ENCODE measurements at places on chromosomes 1 and 21. TPM values are rescaled to one million over a fixed set of nuclear protein-coding genes. Genes with fewer than 3 reads are reported as not detected.

DNA sequence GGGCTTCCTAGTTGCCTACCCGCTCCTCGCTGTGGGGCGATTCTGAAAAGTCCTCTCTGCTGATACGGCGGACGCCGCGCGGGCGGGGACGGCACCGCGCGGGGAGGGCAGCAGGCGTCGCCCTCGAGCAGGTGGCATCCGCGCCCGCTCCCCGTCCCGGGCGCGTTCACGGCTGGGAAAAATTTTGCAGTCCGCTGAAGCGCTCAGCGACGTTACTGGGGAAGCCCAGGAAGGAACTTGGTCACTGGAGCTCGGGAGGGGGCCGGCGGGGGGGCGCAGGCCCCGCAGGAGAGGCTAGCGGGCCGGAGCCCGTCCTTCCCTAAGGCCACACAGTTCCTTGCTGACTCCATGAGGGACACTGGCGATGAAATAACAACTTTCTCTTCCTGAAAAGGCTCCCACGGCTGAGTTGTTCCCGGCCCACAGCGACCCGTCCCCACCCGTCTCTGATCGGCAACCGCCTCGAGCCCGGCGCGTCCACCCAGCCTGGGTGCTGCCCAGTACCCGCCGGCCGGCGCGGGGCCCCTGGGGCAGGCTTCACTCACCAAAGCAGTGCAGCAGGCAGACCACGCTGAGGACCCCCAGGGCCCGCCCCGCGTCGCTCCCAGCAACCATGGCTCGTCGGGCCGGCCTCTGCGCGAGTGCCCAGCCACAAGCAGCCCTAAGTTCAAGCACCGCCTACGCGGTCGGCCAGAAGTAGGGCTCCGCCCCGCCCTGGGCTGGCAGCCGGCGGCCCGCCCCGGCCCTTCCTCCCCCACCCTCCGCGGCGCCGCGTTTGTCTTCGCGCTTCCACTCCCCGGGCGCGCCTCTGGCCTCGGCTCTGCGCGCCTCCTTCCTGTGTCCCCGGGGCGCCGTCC lies at the start of gene CD58:
Gene CD58 (minus strand): TSS at position 669 of the 857 bp plus-strand sequence. CDS start 54 bp downstream, at position 615.
- peak; percentile 95 for DNase-seq

DNA sequence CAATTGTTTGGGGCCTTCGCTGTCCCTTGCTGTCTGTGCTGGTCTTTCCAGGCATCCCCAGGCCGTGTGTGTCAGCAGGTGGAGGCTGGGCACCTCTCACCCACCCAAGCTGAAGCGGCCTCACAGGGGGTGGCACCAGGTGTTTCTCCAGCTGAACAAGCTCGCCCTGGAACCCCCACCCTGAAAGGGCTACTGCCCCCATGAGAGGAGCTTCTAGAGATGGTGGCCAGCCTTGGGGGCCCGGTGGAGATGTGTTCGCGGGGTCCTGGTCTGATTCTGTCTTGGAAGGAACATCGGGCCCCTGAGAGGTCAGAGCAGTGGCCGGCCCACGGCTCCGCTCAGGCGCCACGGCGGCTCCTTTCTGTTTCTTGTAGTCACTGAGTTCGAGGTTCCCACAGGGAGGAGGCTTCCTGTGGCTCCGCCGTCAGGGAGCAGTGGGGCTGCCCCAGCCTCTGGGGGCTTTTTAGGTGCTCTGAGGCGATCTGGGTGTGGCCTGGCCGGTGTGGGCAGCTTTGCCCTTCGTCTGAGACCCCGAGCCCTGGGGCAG lies 46.9 kb downstream of the SKI start:
- no peak for DNase-seq

- DNase-seq = no peak
Observed at GRCh38 chr1:74324684-74325448, 89.7 kb downstream of the TNNI3K start.

DNA sequence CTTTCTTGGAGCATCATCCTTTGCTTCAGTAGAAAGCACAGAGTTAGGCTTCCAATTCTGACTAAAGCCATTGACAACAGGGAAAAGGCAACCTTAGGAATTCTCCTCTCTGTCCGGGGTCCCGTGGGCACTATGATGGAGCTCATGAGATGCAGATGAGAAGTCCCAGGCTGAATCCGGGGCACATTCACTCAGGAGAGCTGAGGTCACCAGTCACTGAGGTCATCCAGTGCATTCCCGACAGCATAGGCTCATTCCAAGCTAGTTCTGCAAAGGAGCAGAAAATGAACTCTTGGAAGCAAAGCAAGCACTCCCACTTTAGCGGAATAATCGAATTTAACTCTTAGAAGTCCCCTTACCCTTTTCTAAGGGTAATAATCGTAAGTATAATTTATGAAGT lies 6.8 kb downstream of the CR1 start:
- DNase-seq = no peak

GRCh38 chr1:39091845-39092645 lies 65.9 kb downstream of the NDUFS5 start:
- peak; percentile 76 for DNase-seq

GRCh38 chr1:38092256-38092655 lies 45.7 kb upstream of the POU3F1 start:
- no peak for DNase-seq

GRCh38 chr1:235843461-235843961 lies 23.2 kb downstream of the LYST start:
- DNase-seq = no peak

DNA sequence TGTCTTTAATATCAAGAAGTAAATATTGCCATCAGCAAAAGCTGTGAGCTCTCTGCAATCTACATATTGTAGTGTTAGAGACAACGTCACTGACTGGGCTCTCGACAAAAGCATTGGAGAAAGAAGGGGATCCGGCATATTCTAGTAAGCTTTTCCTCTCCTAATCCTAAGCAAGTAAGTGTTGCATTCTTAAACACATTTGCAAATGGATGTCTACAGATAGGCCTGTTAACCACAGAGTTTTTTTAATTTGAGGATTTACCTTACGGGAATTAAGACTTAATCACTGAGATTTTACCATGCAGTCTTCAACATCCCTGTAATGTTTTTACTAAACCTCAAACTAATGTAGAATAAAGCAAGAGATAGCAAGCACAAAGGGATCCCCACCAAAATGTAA lies 426.5 kb upstream of the CAMK1G start:
- DNase-seq = no peak

DNA sequence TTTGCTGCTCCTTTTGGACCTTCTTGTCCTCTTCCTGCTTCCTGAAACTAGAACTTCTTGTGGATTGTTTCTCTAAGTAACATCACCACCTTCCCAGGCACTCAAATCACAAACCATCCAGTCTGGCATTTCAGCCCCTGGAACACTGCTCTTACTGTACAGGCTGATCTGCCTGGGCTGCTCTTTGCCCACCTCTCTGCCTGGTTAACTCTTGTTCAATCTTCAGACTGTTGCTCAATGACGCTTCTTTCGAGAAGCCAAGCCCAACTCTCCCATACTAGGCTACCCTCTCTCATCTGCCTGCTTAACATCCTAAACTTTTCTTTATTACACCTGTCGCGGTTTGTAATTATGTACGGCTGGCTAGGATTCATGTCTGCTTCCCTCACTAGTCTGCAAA lies 657 bp downstream of the DIO1 start:
- no peak for DNase-seq

- peak; percentile 62 for DNase-seq
Observed at GRCh38 chr21:45542667-45543370, 579 bp upstream of the SLC19A1 start.

- peak; percentile 43 for DNase-seq
Observed at GRCh38 chr1:98276514-98276913, 355.7 kb upstream of the DPYD start.

GRCh38 chr1:162663589-162664106 lies 31.4 kb downstream of the DDR2 start:
- peak; percentile 55 for DNase-seq

GRCh38 chr1:48263041-48263440 lies 40.5 kb downstream of the SLC5A9 start:
- no peak for DNase-seq

- DNase-seq = peak; percentile 34
Observed at GRCh38 chr1:30414086-30414850, 309.1 kb downstream of the MATN1 start.

GRCh38 chr1:86846164-86846647 lies 67.7 kb downstream of the SELENOF start:
- no peak for DNase-seq

- peak; percentile 43 for DNase-seq
Observed at GRCh38 chr1:94677714-94678113, 136.2 kb upstream of the F3 start.

- peak; percentile 60 for DNase-seq
Observed at GRCh38 chr1:46341222-46342083, 846 bp downstream of the NSUN4 start.

DNA sequence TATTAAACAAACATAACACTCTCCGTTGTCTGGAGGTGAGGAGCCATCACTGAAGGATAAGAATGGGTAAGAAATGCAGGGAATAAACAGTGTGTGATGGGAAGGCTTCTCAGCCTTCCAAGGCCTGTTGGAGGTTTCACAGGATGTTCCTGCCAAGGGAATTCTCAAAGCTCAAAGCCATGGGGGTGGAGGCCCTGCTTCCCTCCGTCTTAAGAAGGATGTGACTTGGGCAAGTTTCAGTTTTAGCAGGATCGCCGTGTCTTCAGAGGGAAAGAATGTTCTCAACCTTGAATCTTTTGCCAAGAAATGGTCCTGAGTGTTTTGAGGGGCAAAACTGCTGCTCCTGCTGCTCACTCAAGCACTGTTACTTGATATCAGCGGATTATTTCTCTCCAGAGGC lies 41.7 kb upstream of the IL20 start:
- no peak for DNase-seq

- no peak for DNase-seq
Observed at GRCh38 chr1:89980605-89981004, 14.3 kb upstream of the ZNF326 start.

DNA sequence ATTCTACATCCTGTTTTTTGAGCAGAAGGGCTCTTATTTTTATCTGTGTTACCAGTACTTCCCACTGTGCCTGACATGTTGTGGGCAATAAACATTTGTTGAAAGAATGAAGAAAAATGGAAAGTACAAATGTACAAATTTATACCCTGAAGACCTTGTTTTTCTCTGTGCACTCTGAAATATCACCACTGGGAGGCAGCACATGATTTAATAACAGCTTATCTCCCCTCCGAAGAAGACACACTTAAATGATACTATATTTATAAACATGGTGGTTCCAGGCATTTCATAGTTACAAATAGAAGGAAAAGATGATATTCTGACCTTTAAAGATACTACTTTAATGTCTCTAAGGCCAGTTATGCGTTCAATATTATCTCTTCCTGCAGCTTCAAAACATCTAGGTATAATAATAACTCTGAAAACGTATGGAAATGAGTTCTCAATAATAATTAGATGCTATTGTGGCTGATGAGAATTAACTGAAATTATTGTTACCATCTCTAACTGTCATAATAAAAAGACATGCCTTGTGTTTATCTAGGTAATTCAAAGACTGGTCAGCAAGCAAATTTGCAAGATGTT lies 12.8 kb downstream of the DYNLT5 start:
- peak; percentile 69 for DNase-seq

- no peak for DNase-seq
Observed at GRCh38 chr21:42733037-42733627, 79.7 kb downstream of the PDE9A start.

Gene SELP
- not detected for total RNA-seq

Gene UBE4B
- 40.8 TPM for total RNA-seq

Gene ATP1A2
- 3.0 TPM for total RNA-seq

Gene TMEM54
- total RNA-seq = 10.5 TPM

Gene KRTAP11-1
- not detected for total RNA-seq

Gene FAM151A
- total RNA-seq = not detected

Gene KCNK1
- 50.1 TPM for total RNA-seq

Gene TACSTD2
- 0.51 TPM for total RNA-seq

Gene ICOSLG
- 5.7 TPM for total RNA-seq

Gene ESRRG
- 6.7 TPM for total RNA-seq

Gene AIRE
- 2.7 TPM for total RNA-seq

Gene TCHHL1
- total RNA-seq = not detected

Gene OR14K1
- total RNA-seq = not detected

Gene GPR25
- not detected for total RNA-seq

Gene MRAP
- not detected for total RNA-seq
